ENCODE measurements at places on chromosomes 4 and X. TPM values are rescaled to one million over a fixed set of nuclear protein-coding genes. Genes with fewer than 3 reads are reported as not detected.

Gene MAN2B2
- 14.6 TPM for total RNA-seq

Gene HERC6
- 7.3 TPM for total RNA-seq

Gene GCNA
- 3.5 TPM for total RNA-seq

Gene WDFY3
- total RNA-seq: 1.8 TPM

Gene ZNF157
- 0.79 TPM for total RNA-seq

Gene ACOT9
- 39.9 TPM for total RNA-seq

Gene RGN
- not detected for total RNA-seq

Gene TSPAN7
- total RNA-seq: 0.85 TPM

Gene TKTL1
- total RNA-seq: 0.23 TPM

All from activated CD4-positive, alpha-beta T cell treated with anti-CD3 and anti-CD28 coated beads for 36 hours (primary cell).